ENCODE measurements at places on chromosomes 3 and 15.
A peak's percentile ranks its signal among the peaks of the same experiment; 100 is the strongest.

DNA sequence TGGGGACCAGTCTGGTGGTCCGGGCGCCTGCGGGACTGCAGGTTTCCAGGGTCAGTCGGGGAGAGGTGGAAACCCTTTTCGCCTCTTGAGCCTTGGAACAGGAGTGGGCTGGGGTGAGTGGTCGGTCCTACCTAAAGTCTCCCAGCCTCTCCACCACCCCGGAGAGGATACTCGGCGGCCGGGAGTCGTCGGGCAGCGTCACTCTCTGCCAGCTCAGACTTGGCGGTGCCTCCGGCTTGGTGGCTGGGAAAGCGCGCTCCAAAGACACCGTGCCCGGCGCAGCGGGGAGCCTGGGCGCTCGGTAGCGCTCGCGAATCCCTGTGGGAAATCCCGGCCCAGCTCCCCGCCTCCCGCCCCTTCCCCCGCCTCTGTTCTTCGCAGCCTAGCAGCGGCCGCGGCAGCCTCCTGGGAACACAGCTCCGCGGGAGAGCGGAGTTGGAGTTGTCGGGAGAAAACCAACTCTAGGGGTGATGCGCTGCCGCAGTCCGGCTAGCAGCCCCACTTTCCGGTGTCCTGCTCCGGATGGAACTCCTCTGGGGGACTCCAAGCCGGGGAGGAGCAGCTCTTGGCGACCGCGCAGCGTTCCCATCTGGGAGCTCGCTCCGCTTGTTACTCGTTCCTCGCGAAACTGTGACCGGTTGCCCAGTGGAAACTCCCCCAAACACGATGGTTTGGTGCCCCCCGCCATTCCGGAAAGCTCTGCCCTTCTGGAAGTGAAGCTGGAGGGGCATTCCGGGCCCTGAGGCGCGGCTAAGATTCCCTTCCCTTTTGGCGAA lies 1.4 kb downstream of the EPHB1 start:
- DNase-seq = no peak

GRCh38 chr3:103499132-103499900 lies 1064.5 kb downstream of the ZPLD1 start:
- peak; percentile 41 for DNase-seq

GRCh38 chr3:114420072-114420471 lies 126.2 kb downstream of the TIGIT start:
- no peak for DNase-seq

GRCh38 chr3:16794257-16794656 lies 90.5 kb upstream of the PLCL2 start:
- DNase-seq = no peak

Measured in BJ (cell line).